ENCODE measurements at places on chromosomes 3 and 15. TPM values are rescaled to one million over a fixed set of nuclear protein-coding genes. Genes with fewer than 3 reads are reported as not detected.

DNA sequence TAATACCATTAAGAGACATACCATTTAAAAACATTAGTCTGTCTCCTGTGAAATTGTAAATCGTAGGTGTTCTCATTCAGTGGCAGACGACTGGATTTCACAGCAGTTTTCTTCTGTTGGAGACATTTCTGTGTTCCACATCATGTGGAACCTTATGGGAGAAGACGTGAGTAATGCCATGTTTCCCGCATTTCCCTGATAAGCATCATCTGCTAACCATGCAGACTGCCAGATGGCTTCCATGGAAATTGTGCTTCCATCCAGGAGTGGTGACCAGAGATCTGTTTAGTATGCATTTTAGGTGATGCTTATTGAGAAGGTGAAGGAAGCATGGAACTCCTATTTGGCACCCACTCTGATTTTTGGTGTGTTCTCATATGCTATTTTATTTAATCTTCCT, 28.4 kb upstream of the ST3GAL6 start:
- no peak for DNase-seq

- DNase-seq = no peak
Observed at GRCh38 chr3:42660131-42660715, 6.7 kb downstream of the ZBTB47 start.

DNA sequence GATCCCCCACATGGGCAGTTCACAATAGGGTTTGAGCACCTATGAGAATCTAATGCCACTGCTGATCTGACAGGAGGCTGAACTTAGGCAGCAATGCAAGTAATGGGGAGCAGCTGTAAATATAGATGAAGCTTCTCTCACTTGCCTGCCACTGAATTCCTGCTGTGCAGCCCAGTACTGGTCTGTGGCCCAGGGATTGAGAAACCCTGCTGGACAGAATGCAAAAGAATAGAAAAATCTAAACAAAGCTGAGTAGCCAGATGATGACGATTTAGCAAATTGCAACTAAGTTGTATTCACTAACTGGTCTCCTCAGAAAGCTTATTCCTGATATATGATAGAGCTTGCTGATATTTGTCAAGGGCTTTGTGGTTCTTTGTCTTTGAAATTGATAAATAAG, 34.3 kb upstream of the APH1B start:
- DNase-seq = no peak

DNA sequence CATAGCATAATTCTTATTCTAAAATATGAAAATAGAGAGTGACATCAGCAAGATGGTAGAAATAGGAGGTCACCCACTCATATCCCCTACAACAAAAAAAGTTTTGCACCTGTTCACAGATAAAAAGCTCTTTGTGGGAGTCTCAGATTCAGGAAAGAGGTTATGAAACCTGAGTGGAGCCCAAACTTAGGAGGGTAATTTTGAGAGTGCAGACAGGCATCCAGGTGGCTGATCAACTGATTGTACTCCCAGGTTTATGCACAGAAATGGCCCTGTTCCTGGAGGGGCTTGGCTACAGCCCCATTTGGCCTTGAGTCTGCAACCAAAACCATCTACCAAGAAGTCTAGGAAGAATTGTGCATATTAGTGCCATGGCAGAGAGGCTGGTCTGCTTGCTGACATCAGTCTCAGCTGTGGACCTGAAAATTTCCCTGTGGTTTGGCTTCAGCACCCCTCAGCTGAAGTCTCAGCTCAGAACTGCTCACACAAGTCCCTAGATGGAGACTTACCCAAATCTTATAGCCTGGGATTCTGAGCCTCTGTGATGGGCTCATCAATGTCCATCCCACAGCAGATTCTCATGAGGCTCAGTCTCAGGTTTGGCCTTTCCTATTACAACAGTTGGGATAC, 291.6 kb downstream of the IL20RB start:
- DNase-seq = no peak

DNA sequence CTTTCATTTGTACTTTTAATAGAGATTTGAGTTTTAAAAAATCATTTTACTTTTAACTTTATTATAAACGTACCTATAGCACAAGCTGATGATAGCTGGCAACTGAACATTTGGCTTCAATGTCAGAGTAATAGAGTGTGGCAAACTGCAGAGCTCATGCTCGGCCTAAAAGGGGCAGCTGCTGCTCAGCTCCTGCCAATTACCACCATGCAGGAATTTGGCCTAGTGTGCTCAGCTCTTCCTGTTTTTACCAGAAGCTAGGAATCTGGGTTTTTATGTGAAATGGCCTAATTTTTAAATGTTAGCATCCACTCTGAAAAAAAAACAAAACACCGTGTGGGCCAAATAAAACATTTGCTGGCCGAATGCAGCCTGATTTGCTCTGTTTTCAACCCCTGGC, 1.8 kb downstream of the IFT122 start:
- DNase-seq = no peak

DNA sequence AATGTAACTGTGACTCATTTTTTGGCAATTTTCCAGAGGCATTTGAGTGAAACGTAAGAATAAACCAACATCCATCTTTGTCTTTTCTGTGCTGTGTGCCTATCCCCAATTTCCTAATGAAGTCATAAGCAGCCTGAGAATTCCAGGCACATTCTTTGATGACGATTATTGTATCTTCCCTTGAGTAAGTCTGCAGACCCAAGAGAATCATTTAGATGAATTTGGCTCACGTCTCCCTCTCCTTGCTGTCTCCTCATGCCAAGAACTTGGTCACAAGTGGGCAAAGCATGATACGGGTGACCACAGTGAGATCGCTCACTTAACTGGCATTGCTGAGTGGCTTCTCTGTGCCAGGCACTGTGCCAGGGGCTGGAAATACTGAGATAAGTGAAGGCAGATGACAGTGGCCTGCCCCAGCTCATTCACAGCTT, 384.5 kb upstream of the IL12A start:
- DNase-seq = no peak

GRCh38 chr3:23646184-23646920, 159.4 kb upstream of the UBE2E1 start:
- no peak for DNase-seq

DNA sequence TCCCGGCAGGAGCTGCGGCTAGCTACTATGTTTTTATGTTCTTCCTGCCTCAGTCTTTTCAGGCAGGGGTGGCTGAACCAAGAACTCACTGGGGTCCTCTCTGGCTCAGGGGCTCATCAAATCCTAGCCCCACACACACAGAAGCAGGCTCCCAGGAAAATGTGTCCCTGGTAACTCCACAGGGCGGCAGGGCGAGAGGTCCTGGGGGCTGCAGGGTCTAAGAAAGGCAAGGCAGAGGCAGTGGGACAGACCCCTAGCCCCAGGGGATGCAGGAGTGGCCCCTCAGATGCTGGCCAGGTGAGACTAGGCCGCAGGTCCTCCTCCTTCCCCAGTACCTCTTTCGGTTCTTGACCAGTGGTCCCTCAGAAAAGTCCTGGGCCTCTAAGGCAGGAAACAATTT, 48.9 kb downstream of the PTH1R start:
- no peak for DNase-seq

- peak; percentile 88 for DNase-seq
Observed at GRCh38 chr15:85854345-85855097, 59.8 kb upstream of the KLHL25 start.

DNA sequence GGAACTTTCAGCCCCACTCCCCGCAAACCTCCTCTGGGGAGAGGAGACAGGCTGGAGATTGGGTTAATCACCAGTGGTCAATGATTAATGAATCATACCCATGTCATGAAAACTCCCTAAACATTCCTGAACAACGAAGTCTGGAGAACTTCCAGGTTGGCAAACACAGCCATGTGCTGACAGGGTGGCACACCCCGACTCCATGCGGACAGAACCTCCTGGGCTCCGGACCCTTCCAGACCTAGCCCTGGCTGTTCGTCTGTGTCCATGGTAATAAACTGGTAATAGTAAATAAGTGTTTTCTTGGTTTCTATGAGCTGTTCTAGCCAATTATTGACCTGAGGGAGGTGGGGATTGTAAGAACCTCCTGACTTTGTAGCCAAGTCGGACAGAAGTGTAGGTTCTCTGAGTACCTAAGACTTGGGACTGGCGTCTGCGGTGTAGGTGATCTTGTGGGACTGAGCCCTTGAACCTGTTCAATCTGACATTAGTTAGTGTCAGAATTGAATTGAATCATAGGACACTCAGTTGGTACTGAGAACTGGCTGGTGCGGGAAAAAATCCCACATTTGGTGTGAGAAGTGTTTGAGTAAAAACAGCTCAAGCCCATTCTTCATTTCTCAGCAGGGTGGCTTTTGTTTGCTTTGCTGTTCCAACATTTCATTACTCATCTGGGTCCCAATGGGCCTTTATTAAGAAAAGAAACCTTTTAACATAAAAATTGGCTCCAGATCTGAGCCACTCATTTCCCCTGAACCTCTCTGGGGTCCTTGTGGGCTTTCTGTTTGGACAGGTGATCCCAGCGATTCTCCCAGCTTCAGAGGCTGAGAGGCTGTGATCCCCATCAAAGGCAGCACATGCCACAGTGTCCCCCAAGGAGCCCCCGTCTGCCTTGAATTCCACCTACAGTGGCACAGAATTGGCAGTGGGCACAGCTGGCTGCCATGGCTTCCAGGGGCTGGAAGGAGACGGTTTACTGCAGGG, 151.0 kb downstream of the TJP1 start:
- DNase-seq = peak; percentile 99

- no peak for DNase-seq
Observed at GRCh38 chr3:64049832-64050231, 26.5 kb upstream of the PSMD6 start.

GRCh38 chr3:172627057-172627809, 83.6 kb downstream of the NCEH1 start:
- DNase-seq = peak; percentile 6

DNA sequence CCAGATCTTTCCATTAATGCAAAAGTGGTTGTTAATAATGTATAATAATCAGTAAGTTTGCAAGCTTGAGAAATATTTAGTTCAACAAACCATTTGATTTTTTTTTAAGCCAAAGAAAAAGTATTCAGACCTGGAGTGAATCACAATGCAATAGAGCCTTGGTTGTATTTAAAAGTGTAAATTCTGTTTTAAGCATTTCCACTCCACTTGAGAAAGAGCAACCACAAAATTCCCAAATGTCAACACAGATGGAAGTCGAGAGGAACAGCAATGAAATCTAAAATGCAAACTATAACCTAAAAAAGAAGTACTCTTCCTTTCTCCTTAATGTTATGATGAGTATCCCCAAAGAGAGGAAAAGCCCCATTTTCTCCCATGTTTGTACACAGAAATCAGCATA, 20.2 kb downstream of the GBE1 start:
- DNase-seq = no peak

- DNase-seq = no peak
Observed at GRCh38 chr3:48762816-48763215, 45.8 kb upstream of the IP6K2 start.

- no peak for DNase-seq
Observed at GRCh38 chr3:10845839-10846656, 30.0 kb downstream of the SLC6A11 start.

DNA sequence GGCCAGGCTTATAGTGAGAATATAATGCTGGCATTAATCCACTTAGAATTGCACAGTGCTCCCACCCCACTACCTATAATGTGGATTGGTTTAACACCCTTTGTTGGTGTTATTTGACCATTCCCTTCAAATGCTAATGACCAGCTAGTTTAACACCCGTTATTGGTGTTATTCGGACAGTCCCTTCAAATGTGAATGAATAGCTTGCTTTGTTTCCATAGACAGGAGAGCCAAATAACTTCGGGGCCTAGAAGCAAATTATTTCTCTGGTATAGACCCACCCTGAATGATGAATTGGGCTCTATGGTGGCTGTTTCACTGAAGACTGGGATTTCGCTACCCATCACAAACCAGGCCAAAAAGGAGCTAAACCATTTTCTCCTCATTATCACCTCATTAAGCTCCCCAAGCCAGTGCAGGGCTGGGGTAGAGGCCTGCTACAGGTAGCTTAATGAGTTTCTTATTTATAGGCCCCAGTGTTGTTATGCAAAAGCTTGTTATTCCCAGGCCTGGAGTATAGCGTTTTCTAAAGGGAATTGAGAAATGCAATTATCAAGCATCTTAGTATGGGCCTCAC, 494.1 kb upstream of the DPH6 start:
- no peak for DNase-seq

Gene LEKR1
- polyA plus RNA-seq = 1.3 TPM

Gene SNRPN
- 109 TPM for polyA plus RNA-seq

Gene SH3GL3
- polyA plus RNA-seq = 0.21 TPM

Gene CLCN2
- polyA plus RNA-seq = 4.9 TPM

Gene STAB1
- 0.04 TPM for polyA plus RNA-seq

Gene RBPMS2
- 8.7 TPM for polyA plus RNA-seq

Measured in A549 (cell line).